AG04449 (cell line): ENCODE measurements at places on chromosomes 12 and 14.

DNA sequence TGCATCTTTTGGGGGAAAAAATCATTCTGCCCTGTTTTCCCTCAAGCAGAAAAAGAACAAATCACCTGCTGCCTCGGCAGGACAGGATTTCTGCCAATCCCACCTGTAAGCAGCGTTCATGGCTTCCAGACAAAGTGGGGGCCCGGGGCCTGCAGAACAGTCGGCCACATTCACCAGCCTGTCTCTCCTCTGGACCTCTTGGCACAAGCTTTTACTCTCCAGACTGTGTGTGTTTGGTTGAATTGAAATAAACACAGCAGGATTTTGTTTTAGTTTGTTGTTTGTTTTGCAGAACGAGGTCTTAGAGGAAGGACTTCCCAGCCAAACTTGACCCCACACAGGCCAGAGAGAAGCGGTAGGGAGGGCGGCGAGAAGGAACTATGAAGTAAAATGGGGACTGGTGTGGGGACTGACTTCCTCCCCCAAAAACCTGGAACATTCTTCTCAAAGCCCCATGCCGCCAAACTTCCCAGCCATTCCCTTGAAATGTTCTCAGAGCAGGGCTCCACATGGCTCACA lies 41.7 kb upstream of the FOS start:
- no peak for DNase-seq

GRCh38 chr12:57461917-57462250 lies 2.3 kb downstream of the GLI1 start:
- DNase-seq, result no peak

GRCh38 chr12:40261937-40262336 lies 37.1 kb downstream of the LRRK2 start:
- no peak for DNase-seq

GRCh38 chr12:685388-685787 lies 22.1 kb upstream of the NINJ2 start:
- no peak for DNase-seq

DNA sequence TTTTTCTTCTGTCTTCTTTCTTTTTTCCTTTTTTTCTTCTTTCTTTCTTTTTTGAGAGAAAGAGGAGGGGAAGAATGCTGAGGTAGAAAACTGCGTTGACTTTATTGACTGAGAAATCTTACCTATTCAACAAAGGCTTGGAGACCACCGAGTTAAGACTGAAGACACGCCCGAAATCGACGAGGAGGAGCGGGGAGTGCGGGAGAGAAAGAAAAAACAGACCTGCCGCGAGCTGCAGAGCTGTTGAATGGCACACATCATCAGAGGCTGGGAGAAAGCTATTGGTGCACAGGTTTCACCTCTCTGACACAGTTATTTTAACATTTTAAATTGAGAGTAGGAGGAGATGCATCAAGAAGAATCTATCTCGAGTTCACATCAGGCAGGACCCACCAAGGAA lies 5.1 kb downstream of the ASCL1 start:
- no peak for DNase-seq

- peak; percentile 21 for DNase-seq
Observed at GRCh38 chr12:22658214-22658613, 33.2 kb downstream of the ETNK1 start.

- DNase-seq, result no peak
Observed at GRCh38 chr12:123163227-123163626, 12.3 kb upstream of the PITPNM2 start.

DNA sequence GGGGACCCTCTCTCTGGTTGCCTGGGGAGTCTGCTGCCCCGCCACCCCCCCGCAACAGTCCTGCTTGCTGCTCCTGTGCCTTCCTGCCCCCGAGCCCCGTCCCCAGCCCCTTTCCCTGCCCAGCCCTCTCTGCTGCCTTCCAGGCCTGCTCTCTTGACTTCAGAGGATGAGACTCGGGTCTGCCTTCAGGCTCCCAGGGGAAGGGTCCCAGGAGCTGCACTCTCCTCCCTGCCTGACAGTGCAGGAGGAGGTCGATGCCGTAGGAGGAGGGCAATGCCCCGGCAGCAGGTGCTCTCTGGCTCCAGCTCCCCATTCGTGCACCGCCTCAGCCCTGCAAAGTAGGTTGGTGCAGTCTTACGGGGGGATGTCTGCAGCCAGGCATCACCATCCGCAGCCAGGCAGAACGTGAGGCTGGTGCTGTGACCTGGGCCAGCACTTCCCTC lies 185.1 kb upstream of the C14orf180 start:
- no peak for DNase-seq

DNA sequence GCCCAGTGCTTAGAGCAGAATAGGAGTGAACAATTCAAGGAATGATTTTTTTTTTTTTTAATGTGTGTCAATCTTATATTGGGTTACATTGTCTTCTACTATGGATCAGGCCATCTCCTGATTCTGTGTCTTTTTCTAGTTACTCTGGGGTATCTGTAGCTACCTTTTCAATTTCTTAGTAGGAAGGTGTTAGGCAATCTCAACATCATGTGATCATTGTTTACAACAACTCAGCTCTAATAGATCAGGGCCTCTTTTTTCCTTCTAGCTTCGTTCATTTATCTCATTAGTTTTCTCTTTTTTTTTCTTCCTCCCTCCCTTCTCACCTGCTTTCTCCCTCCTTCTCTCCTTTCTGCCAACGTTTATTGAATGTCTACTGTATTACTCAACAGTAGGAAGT lies 8.9 kb downstream of the SOCS2 start:
- DNase-seq, result no peak

GRCh38 chr12:82937151-82937550 lies 250.4 kb downstream of the TMTC2 start:
- no peak for DNase-seq

DNA sequence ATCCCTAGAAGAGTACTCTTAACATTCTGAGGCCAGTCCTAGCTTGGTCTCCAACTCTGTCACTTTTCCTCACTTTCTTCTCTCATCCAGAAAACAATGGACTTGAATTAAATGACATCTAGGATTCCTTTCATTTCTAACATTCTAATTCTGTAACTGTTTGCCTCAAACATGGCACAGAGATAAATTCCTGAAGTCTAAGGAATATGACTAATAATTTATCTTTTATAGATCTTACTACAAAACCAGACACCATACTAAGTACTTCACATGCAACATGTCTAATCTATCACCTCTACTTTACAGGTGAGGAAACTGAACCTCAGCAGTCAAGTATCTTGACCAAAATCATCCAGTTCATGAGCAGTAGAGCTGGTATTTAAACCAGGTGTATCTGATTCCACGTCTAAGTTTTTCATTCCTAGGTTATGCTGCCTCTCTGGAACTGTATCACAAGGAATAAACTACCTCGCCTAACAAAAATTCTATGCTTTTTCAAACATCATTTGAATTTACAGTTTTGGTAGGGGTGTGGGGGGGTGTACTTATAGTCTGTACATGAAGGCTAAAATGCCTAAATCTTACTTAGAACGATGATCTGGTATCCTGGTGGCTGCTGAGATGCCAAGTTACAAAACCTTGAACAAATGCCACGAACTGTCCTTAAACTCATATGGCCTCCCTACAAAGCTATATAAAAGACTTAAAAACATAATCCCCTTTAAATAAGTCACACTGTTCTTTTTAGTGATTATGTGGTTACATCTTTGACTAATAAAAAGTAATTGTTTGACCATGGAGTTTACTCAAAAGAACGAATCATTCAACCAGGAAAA lies 41.6 kb downstream of the ATXN2 start:
- DNase-seq, result no peak

GRCh38 chr12:89384807-89385206 lies 32.5 kb upstream of the DUSP6 start:
- no peak for DNase-seq

- DNase-seq, result no peak
Observed at GRCh38 chr12:2076728-2077127, 23.9 kb downstream of the CACNA1C start.

DNA sequence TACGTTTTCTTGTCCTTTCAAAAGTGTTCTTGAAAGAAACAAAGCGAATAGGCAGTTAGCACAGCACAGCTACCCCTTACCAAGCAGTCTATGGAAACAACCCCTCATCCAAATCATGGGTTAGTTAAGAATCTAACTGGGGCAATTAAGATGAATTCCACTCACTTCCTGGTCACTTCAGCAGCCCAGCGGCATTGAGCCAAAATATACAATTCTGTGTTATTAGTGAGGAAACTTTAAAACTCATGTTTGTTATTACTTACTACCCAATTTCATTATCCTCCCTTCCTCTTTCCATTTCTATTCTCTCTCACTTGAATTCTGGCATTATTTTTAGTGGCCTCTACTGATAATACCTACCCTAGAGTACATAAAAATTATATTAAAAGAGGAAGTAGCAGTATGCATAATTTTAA lies 121.4 kb downstream of the PPHLN1 start:
- no peak for DNase-seq

- DNase-seq, result no peak
Observed at GRCh38 chr12:79514730-79515529, 175.8 kb downstream of the PAWR start.

- no peak for DNase-seq
Observed at GRCh38 chr12:96397756-96398423, 2.3 kb downstream of the CDK17 start.

DNA sequence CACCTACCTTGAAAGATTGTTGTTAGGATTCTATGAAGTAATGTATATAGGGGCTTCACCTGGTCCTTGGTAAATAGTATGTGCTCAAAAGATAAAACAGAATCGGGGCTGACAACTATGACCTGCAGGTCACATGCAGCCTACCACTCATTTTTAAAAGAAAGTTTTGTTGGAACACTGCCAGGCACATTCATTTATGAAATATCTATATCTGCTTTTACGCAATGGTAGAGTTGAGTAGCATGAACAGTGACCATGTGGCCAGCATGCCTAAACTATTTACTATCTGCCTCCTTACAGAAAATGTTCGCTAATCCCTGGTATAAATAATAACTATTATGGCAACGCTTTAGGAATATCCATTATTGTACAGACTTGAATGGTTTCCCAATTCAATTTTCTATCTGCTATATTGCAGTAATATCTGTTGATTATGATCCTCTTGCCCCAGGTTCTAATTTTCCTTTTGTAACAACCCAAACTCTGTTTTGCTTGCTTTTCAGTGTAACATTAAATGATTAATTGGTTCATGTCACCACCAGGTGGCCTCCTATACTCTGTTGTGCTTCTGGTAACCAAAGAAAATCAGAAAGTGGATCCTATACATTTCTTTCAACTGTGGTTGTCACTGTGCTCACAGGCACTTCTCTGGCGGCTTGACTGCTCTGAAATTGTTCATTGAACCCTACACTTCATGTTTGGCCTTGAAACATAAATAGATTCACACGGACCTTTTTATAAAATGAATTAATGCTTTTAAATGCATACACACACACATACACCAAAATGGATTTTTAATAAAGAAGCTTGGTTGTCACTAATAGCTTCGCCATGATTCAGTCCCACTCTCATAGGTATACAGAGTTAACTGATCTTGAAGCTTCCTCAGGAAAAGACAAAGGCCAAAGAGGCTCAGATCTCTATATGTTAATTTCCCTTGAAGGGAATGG lies 227.7 kb upstream of the NPAS3 start:
- DNase-seq, result no peak

- DNase-seq, result no peak
Observed at GRCh38 chr14:80923368-80923767, 18.2 kb downstream of the CEP128 start.

DNA sequence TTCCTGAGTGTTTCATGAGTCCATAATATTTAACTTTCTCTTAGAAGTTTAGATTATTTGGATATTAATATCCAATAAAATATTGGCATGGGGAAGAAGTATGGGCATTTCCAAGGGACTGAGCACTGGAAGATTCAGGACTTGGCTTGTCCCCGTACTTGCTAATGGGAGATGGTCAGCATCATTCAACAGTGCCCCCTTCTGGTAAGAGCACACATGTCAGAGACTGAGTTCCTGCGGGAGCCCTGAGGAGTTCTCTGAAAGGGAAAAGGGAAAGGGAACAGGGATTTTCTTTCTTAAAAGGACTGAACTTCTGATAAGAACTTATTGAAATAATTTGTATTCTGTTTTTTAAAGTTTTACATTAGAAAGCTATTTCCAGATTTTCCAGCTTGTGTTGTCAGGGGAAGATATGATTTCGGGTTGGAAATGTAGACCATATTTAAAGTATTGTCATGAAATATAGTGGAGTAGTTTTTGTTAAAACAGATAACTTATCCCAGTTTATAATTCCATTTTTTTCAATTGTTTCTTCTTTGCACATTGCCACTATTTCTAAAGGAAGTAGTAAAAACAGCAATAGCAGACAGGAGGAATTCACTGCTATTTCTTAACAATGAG lies 59.8 kb upstream of the C12orf71 start:
- peak; percentile 28 for DNase-seq

GRCh38 chr12:51013441-51013840 lies 12.7 kb downstream of the SLC11A2 start:
- no peak for DNase-seq

DNA sequence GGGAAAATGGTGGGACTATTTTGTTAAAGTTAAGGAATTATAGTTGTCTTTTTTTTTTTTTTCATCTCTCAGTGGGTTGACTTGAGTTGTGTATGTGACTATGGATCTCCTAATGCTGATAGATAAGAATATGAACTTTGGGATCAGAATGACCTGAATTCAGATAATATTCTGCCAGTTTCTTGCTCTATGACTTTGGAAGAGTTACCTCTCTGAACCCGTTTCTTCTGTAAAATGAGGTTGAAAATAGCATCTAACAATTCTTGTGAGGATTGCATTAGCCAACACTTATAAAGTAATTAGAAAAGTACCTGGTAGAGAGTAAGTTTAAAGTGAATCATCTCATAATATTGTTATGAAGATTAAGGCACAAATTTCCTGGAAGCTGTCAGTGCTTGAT lies 18.4 kb downstream of the EID3 start:
- DNase-seq, result no peak

- DNase-seq, result no peak
Observed at GRCh38 chr12:90393089-90393488, 561.9 kb downstream of the CCER1 start.

DNA sequence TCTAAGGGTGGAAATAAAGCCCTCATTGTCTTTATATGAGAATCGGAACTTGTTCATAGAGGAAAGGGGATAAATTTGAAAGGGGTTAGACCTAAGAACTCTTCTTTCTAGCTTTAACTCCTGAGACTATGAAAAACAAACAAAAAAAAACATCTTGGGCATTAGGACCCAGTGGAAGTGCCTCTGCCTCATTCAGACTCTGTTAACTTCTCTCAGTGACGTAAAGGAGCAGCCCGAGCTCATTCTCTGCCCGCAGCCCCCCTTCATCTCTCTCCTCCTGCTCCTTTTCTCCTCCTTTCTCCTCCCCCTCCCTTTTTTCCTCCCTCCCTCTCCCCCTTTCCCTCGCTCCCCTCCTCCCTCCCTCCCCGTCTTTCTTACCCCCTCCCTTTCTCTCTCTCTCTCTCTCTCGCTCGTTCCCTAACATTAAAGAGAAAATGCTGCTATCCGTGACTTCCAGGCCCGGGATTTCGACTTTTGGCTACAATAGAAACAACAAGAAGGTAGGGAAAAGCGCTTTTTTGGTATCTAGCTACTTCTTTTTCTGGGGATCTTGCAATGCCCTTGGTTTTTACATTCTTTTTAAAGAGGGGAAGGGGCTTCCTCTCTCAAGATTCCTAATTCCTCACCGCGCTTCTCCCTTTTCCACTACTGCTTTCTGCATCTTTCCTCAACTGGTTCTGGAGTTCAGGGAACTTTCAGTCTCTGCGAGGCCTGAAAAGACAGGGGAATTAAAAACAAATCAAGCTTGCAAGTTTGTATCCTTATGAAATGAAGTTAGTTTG lies at the start of gene RBMS2:
Gene RBMS2, plus strand, starts transcription at position 231 of the 782 bp plus-strand sequence. Its CDS starts 204 bp downstream, at position 435.
- DNase-seq, result peak; percentile 63

- DNase-seq, result no peak
Observed at GRCh38 chr12:76410371-76410770, 62.2 kb upstream of the BBS10 start.
